Left lung (tissue), 14 donors: ENCODE measurements at places on chromosomes 11 and 22.

DNA sequence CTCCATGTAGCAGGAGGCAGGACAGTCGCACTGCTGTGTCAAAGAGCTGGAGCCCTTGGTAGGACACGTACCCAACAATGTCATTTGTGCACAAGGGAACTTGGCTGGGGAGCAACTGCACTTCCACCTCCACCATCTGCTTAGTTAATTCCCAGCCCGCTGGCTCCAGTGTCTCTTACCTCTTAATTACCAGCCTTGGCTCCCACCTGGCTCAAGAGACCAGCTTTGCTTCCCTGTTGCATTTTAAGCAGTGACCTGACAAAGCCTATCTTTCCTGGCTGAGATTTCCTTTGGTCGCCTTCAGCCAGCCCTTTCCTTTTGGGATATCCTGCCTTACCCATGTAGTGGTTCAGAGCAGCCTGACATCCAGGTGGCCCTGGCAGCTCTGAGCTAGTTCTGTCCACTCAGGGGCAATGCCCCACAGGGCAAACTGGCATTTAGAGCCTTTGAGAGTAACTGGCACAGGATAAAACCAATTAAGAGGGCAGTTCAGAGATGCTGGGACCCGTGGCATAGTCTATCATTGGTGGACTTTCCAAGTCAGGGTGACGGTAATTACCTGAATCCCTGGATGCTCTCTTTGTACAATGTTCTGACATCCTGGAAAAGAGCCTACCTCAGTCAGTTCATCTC lies 212.6 kb upstream of the SORL1-AS1 start:
- no peak for DNase-seq

GRCh38 chr11:110919241-110919922 lies 207.1 kb upstream of the ARHGAP20 start:
- DNase-seq, result no peak

GRCh38 chr22:19904935-19905334 lies 36.6 kb upstream of the COMT start:
- DNase-seq, result no peak

- peak; percentile 96 for DNase-seq
Observed at GRCh38 chr22:29883045-29883774, at the start of gene MTMR3. Gene MTMR3, plus strand, starts transcription at chr22:29883174. Its CDS starts 87,886 bp downstream, at chr22:29971060.

- peak; percentile 72 for DNase-seq
Observed at GRCh38 chr11:117809236-117810055, 12.4 kb upstream of the DSCAML1 start.

DNA sequence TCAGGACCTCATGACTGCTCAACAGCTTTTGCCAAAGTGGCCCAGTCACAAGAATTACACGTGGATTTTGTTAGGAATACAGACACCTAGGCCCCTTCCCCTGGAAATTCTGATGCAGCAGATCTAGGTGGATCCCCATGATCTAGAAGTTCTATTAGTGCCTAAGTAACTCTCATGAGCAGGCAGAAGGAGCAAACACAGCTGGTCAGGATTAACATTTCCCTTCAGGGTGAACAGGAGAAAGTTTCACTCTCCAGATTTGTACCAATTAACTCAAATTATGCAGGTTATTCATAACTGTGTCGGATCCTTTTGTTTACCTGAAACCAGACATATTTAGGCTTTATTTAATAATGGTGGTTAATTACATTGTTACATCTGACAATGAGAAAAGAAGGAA lies 593.4 kb upstream of the ARHGAP42 start:
- no peak for DNase-seq

DNA sequence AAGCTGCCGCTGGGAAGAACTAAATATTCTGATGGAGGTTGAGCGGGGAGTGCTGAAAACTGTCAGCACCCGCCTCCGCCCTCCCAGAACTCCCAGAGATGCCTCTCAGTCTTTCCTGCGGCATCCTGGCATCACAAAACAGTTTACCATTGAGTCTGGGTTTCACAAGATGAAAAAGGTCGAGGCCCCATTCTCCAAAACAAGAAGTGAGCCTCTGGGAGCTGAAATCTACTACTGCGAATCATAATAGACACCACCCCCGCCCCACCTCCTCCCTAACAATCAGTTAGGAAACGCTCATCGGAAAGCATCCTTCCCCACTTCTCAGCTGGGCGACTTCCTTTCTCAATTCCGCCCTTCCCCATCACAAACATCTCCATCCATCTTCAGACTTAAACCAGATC lies 1.0 kb downstream of the SUN2 start:
- no peak for DNase-seq

GRCh38 chr22:36713436-36713835 lies 9.9 kb upstream of the CACNG2 start:
- no peak for DNase-seq

- no peak for DNase-seq
Observed at GRCh38 chr11:85970593-85970992, 98.3 kb downstream of the PICALM start.

GRCh38 chr22:46070803-46071450 lies 79.4 kb upstream of the PPARA start:
- DNase-seq, result peak; percentile 77

- peak; percentile 25 for DNase-seq
Observed at GRCh38 chr11:1163911-1164735, 6.4 kb downstream of the MUC5AC start.

GRCh38 chr22:43829904-43830851 lies 18.1 kb upstream of the EFCAB6 start:
- no peak for DNase-seq

GRCh38 chr11:130124096-130124495 lies 35.5 kb upstream of the ST14 start:
- DNase-seq, result peak; percentile 90

DNA sequence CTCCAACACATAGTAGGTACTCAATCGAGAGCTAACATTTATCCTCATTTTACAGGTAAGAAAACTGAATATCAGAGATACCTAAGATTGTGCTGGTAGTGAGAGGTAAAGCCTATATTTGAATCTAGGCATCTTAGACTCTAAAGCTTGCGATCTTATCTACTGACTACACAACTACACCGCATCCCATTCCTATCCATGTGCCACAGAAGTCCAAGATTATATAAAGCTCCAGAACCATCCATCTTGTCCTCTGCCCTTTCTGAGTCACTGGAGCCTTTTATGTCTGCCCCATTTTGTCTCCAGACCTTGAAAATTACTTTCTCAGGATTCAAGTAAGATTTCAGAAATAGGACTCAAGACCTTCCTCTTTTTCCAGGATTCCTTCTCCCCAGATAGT lies 84.4 kb downstream of the OR5AK2 start:
- no peak for DNase-seq

DNA sequence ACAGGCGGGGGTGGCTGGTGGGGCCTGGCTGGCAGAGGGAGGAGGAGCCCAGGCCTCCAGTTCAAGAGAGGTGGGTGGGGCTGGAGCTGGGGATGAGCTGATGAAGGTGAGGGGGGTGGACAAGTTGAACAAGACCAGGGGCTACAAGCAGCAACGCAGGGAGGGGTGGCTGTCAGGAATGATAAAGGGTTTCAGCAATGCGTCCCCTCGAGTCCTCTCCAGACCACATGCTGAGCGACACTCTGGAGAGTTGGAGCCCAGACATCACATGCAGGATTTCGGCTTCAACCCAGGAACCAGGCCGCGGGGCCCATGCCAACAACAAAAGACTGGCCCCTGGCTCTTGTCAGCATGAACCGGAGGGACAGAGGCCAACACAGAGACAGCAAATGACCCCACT lies 480.3 kb downstream of the BRD1 start:
- no peak for DNase-seq

GRCh38 chr22:44549701-44550100 lies 51.7 kb upstream of the RTL6 start:
- no peak for DNase-seq

DNA sequence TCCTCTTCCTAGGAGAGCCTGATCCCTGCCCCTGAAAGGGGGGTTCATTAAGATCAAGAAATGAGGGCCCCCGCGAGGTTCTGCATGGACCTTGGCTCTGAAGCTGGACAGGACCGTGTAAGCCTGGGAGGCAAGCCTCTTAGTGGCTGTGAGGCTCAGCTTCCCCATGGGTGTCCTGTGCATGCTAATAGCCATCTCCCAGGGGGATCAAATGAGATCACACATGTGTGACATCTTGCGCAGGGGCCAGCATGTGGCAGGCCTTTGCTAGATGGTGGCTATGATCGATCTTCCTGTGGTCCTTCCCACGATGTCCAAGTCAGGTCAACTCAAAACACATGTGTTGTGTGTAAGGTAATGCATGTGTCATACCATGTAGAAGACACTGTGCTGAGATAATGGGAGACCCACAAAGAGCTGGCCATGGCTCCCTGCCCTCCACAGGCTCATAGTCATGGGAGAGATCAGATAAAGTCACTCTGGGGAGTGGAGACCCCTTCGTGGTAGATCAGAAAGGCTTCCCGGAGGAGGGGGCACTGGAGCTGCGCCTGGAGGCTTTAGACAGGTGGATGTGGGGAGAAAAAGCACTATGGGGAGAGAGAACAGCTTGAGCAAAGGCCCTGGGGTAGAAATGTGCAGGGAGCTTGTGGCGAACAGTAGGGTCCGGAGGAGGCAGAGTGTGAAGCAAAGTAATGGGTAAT lies 3.7 kb downstream of the RAC2 start:
- DNase-seq, result no peak

DNA sequence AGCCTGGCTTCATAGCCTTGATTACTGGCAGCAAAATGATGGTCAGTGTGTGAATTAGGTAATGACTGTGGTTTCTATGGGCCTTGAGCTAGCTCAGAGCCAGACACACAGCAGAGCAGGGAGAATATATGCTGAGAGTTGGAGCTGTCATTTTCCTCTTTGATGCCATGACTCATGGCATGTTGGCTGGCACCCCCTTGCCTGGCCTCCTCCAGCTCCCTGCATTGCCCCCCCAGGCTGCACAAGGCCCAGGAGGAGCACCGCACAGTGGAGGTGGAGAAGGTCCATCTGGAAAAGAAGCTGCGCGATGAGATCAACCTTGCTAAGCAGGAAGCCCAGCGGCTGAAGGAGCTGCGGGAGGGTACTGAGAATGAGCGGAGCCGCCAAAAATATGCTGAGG lies 20.3 kb upstream of the RRM1 start:
- no peak for DNase-seq

- peak; percentile 23 for DNase-seq
Observed at GRCh38 chr22:44211946-44212930, 31.5 kb downstream of the PARVG start.

DNA sequence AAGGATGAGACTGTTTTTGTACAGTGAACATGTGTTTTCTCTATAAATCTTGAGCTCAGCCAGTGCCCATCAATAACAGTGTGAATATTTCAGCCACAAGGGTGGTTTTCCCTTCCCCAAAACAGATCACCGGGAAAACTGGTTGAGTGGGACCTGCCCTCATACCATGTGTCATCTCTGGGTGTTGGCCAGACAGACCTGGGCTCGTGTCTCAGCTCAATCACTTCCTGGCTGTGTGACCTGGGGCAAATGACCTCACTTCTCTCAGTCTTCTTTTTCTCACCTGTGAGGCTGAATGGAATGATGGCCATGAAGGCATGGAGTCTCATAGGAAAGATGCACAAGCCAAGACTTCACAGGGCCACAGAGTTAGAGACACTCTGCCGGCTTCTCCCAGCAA lies 74.7 kb downstream of the COMMD9 start:
- no peak for DNase-seq

- DNase-seq, result peak; percentile 96
Observed at GRCh38 chr11:844693-845644, 2.3 kb downstream of the TSPAN4 start.

DNA sequence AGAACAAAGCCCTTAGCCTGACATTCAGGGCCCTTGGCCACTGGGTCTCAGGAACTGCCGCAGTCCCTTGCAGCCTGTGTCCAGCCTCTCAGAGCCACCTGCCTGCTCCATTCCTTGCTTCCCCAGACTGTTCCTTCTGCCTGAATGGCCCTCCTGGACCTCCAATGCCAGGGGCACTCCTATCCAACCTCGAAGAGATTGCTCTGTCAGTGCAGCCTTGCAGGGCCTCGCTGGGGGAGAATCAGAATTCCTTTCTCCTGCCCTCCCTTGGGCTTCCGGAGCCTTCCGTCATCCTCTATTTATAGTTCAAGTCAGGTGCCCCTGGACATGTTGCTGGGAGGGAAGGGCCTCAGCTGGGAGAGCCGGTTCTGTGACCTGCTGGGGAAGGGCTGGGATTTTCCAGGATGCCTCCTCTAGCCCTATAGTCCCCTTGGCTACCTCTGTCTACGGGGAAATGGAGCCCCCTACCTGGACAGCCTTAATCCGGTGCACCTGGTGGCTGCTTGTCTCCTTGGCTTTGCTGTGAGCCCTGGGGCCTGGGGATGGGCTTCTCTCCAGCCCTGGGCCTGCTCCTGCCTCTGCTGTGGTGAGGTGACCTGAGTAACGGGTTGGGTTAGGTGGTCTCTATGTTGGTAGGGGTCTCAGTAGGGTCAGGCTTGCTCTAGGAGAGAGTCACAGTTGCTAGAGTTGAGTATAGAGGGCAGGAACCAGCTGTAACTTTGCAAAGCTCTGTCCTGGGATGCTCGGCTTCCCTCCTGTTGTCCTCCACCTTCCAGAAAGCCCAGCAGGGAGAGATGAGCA lies 45.9 kb upstream of the SYT7 start:
- DNase-seq, result peak; percentile 89

DNA sequence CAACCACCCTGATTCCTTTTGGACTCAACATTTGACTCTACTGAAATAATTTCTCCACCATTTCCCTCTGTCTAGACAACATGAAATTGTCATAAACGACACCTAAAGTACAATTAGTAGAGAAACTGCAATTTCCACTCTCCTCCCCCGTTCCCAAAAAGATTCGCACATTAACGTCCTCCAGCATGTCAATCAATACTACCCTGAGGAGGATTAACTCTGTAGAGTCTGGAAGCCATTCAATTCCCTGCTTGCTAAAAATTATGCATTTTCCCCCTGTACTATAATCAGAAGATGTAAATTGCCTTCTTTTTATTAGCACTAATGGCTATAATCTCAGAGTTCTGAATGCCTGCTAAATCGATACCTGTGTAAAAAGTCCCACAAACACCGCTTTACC lies 70.5 kb downstream of the AMBRA1 start:
- DNase-seq, result no peak

GRCh38 chr11:117795638-117796455 lies 1.2 kb downstream of the DSCAML1 start:
- no peak for DNase-seq

- DNase-seq, result no peak
Observed at GRCh38 chr11:120524536-120525085, 13.1 kb downstream of the GRIK4 start.

- DNase-seq, result no peak
Observed at GRCh38 chr11:105870516-105871113, 151.4 kb downstream of the MSANTD4 start.
